ENCODE measurements at places on chromosomes 4 and X.
A peak's percentile ranks its signal among the peaks of the same experiment; 100 is the strongest.

GRCh38 chr4:148944136-148944838 is 502.1 kb upstream of the NR3C2 start:
- DNase-seq = no peak

DNA sequence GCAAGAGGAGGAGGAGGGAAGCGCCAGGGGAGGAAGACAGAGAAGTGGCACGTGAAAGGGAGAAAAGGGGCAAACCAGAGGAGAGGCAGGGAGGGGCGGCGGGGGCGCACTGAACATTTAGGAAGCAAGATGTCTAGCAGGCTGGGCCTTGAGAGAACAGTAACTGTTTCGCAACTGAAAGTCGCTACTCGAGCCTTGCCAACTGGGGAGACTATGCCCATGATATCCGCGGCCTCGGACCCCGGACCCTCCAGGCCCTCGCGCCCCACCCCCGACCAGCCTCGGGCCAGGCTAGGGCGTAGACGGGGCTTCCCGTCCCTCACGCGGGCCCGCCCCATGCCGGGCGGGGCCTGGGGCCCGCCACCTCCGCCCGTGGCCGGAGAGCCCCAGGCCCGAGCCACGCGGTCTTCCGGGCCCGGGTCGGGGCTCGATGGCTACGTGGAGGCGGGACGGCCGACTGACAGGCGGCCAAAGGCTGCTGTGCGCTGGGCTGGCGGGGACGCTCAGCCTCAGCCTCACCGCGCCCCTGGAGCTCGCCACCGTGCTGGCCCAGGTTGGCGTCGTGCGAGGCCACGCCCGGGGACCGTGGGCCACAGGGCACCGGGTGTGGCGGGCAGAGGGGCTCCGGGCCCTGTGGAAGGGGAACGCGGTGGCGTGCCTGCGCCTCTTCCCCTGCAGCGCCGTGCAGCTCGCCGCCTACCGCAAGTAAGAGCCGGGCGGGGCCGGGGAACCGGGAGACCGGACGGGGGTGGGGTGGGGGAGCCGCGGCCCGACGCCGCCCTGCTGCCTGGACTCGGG is at the start of gene SLC25A43:
Gene SLC25A43, plus strand, starts transcription at position 363 of the 798 bp plus-strand sequence. Its CDS starts 68 bp downstream, at position 431.
- DNase-seq = peak; percentile 20

DNA sequence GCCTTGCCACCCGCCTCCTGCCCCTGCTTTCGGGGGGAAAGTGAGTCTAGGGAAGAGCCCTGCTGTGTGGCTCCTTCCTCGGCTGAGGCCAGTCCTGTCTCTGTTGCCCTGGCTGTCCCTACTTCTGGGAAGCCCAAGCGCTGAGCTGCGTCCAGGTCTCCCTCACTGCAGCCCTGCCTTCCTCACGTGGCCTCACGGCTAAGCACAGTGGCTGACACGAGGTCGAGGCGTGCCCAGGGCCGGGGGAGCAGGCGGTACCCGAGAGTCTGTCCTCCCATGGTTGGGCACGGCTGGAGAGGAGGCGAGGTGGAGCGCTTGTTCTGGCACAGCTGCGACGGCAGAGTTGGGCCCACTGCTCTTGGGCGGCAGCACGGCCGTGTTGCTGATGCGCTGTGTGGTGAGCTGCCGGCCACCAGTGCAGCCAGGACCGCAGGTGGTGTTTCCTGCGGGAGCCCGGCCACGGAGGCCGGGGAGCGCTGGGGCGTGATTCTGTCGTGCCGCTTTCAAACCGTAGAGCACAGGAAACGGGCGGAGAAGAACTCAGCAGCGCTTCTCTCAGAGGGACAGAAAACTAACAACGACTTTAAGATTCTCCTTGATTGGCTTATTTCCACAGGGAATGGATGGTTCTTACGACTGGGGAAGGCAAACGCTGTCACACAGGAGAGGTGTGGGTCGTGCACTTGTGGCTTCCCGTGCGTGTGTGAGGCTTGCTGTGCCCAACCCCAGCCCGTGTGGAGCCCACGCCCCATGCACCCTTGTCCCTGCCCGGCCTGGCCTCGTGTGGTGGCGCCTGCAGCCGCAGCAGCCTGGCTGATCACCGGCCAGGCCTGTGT is 21.3 kb downstream of the MAEA start:
- no peak for DNase-seq

- no peak for DNase-seq
Measured at GRCh38 chr4:3407930-3408792, 33.6 kb upstream of the HGFAC start.

GRCh38 chr4:158007566-158007965 is 165.3 kb downstream of the GASK1B start:
- no peak for DNase-seq

GRCh38 chr4:108224611-108225053 is 55.9 kb upstream of the LEF1 start:
- no peak for DNase-seq

GRCh38 chr4:88737307-88737941 is 39.8 kb upstream of the NAP1L5 start:
- peak; percentile 70 for DNase-seq

GRCh38 chr4:66023061-66023460 is 352.8 kb upstream of the EPHA5 start:
- DNase-seq = no peak

- no peak for DNase-seq
Measured at GRCh38 chr4:45475548-45475947, 648.3 kb downstream of the GABRG1 start.

All from ACHN (cell line).